ENCODE measurements at places on chromosomes 3 and 15. TPM values are rescaled to one million over a fixed set of nuclear protein-coding genes. Genes with fewer than 3 reads are reported as not detected.

Gene CCDC80
- not detected for total RNA-seq

Gene HIGD2B
- total RNA-seq, result 0.31 TPM

Gene CHRM5
- not detected for total RNA-seq

Gene RAB6B
- total RNA-seq, result 3.9 TPM

DNA sequence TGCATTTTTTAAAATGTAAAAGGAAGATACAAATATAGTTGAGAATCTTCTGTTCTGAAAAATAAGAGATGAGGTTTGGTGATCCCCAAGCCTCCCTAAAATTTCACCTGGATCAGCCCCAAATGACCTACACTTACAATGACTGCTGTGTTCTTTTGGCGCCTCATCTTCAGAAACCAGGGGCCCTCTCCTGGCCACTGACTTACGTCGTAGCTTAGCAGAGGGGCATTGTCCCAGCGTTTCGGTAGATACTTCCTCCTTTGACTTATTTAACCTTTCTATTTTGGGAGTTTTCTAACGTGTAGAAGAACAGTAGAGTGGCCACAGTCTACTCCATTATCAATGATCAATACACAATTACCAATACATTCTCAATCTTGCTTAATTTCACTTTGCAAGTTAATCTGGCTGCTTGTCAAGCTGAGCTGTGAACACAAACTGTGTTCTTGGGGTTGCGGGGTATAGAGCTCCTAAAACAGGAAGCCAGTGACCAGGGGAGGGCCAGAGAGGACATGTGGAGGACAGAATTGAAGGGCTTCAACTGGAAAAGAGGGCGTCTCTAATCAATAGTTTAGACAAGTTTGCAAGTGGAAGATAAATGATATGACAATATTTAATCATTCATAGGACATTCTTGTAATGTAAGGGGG, 419.5 kb downstream of the LPP start:
- no peak for DNase-seq

GRCh38 chr3:107521469-107522059, 1.2 kb upstream of the BBX start:
- DNase-seq, result no peak

DNA sequence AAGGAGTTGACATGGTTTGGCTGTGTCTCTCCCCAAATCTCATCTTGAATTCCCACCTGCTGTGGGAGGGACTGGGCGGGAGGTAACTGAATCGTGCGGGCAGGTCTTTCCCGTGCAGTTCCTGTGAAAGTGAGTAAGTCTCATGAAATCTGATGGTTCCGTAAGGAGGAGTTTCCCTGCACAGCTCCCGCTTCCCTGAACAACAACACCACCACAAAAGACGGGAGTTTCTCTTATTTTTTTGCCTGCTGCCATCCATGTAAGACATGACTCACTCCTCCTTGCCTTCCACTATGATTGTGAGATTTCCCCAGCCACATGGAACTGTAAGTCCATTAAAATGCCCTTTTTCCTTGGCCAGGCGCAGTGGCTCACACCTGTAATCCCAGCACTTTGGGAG, 22.7 kb downstream of the XXYLT1 start:
- no peak for DNase-seq

DNA sequence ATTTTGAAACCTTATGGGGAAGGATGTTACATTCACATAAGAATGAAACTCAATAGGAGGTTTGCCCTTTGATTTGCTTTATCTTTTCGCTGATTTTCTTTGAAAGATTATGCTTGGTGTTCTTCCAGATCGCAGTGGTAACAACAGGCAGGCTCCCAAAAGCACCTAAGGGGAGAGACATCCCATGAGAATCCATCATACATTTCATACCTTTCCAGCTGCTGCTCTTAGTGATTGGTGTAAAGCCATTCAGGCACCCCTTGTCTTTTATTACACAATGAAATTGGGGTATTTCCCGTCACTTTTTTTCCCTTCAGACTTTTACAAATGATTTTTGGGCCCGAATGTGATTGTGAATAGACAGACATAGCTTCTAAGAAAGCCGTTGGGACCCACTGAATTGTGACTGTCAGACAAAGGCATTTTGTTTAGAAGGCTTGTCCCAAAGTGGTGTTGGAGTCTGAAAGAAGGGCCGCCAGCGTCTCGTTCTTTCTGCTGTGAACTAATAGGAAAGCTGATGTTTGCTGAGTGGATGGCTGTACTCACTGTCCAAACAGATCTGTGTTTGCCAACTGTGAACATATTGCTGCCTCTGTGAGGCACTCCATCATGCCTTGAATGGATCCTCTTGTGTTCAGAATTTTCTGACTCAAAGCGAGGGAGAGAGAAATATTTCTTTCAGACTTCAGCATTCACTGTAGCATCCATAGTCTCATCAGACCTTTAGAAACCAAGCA, 164.3 kb downstream of the FNDC3B start:
- DNase-seq, result no peak

DNA sequence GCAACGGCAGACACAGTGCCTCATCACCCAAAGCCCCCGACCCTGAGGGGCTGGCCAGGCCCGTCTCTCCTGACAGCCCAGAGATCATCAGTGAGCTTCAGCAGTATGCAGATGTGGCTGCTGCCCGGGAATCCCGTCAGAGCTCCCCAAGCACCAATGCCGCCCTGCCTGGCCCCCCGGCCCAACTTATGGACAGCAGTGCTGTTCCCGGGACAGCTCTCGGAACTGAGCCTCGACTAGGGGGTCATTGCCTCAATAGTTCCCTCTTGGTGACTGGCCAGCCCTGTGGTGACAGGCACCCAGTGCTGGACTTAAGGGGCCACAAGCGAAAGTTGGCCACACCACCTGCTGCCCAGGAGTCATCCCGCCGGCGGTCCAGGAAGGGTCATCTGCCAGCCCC, 8.6 kb upstream of the TEX264 start:
- DNase-seq, result no peak
